Stomach (tissue), 19 donors: ENCODE measurements at places on chromosomes 1 and 21. TPM values are rescaled to one million over a fixed set of nuclear protein-coding genes. Genes with fewer than 3 reads are reported as not detected.

Gene XKR8
- total RNA-seq: 33.9 TPM

Gene ADAM30
- total RNA-seq: not detected

Gene NUDT4B
- total RNA-seq: not detected

Gene CA6
- not detected for total RNA-seq

Gene LAX1
- total RNA-seq: 0.58 TPM
